IMR-90 (cell line): ENCODE measurements at places on chromosomes 5 and 9. TPM values are rescaled to one million over a fixed set of nuclear protein-coding genes. Genes with fewer than 3 reads are reported as not detected.
A peak's percentile ranks its signal among the peaks of the same experiment; 100 is the strongest.

GRCh38 chr5:59099270-59099994 lies 516.6 kb downstream of the RAB3C start:
- DNase-seq: peak; percentile 96

GRCh38 chr9:93677641-93678136 lies 101.3 kb downstream of the PHF2 start:
- no peak for DNase-seq

TNFSF15 gene
- under 0.01 and 0.18 TPM in 2 replicates for total RNA-seq

EIF4E1B gene
- total RNA-seq: not detected in 2 replicates

HAVCR2 gene
- total RNA-seq: under 0.01 TPM in 2 replicates

HSPB3 gene
- total RNA-seq: 0.54 TPM in 1 of 2 replicates, not detected in the other

- no peak for DNase-seq
Measured at GRCh38 chr9:130120299-130120587, 52.0 kb upstream of the NCS1 start.

DNA sequence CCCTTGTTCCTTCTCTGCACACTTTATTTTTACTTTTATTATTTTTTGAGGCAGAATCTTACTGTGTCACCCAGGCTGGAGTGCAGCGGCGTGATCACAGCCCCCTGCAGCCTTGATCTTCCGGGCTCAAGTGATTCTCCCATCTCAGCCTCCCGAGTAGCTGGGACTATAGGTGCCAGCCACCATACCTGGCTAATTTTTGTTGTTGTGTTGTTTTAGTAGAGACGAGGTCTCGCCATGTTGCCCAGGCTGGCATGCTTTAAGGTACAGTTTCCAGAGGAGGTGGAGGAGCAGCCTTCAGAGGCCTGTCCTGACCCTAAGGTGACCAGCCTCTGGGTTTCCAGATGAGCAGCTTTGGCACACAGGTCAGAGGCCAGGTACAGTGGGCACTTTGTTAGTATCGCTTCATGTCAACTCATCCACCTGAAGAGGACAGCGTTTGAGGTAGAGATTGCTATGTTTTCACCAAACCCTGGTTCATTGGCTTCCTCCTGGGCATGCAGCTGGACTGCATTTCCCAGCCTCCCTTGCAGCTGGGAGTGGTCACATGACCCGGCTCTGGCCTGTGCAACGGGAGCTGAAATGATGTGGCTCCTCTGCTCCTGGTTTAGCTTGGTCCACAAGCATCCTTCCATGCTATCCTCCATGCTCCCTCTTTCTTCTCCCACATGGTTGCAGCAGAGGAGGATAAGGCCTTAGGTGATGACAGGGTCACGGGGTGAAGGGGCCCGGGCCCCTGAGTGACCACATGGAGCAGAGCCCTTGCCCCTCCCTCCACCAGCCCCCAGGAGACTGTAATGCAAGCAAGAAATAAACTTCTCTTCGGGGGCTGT lies 139.3 kb upstream of the IER5L start:
- peak; percentile 45 for DNase-seq

DNA sequence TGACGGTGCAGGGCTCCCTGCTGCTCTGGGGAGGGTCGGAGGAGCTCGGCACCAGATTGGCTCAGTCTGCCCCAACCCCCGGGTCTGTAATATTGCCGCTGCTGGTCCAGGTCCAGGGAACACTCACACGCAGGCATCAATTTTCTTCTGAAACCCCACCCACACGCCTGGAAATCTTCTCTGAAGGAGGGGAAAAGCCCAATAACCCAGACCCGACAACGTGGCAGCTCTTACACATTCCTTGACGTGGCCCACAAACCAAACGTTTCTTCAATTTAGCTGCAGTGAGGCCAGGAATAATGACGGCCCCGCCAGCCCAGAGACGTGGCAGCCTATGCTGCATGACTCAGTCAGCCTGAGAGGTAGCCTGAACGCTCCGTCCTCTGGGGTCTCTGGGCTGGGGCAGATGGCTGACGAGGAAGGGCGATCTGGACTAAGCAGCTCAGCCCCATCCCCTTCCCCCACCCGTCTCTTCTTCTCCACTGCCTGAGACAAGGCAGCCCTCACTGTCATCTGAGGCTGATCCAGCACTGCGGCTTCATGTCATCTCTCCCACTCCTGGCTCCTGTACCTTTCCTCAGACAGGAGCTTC lies 9.9 kb upstream of the SPARC start:
- DNase-seq: peak; percentile 99

GOLGA2 gene
- total RNA-seq: 118 TPM in 2 replicates

DNA sequence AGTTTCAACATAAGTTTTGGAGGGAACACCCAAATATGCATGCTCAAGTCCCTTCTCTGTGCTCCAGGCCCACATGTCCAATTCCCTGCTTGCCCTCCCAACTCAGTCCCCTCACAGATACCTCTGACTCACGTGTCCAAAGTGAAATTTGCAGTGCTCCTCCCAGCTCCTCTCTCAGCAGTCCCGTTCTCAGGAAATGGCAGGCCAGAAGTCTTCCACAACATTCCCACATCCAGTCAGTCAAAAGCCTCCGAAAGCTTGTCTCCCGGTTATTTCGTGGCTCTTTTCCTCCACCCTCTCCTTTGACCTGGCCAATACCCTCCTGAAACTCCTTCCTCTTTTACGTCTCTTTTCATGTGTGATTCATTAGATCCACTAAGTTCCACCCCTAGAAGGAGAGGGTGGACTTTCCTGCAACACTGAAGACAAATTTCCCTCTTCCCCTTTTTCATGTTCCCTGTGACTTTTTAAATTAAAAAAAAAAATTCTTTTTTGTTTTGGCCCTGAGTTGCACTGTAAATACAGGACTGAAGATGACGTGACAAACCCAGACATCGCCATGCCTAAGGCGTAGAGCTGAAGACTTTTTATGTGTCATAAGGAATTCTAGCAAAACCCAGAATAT lies 12.8 kb upstream of the MGAT1 start:
- DNase-seq: no peak

DNA sequence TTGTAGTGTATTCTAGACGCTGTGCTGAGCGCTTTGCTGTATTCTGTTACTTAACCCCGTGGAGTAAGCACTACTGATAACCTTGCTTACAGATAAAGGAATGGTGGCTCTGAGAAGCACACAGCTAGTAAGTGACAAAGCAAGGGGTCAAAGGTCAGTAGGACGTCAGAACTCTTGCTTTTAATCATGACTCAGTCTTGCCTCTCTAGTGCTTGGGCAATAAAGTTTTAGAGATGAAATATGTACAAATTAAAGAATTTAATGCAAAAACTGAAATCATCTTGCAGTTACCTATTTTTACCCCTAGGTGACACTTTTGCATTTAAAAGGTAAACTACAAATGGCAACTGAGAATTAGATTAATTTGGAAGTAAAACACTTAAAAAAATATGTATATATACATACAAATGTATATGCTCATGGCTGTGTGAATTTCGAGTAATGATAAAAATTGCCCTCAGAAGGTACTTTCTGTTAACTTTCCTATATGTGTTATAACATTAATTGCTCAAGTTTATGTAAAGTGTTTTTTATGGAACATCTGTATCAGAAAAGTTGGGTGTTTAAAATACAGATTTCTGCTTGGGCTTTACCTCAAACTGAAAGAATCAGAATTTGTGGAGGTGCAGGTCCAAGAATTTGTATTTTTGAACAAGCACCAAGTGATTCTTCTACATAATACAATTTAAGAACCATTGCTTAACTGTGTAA lies 175.1 kb upstream of the DAB2 start:
- DNase-seq: peak; percentile 72

SLC34A3 gene
- total RNA-seq: not detected in 2 replicates

- DNase-seq: no peak
Measured at GRCh38 chr9:116539549-116539948, 147.6 kb upstream of the TRIM32 start.

DNA sequence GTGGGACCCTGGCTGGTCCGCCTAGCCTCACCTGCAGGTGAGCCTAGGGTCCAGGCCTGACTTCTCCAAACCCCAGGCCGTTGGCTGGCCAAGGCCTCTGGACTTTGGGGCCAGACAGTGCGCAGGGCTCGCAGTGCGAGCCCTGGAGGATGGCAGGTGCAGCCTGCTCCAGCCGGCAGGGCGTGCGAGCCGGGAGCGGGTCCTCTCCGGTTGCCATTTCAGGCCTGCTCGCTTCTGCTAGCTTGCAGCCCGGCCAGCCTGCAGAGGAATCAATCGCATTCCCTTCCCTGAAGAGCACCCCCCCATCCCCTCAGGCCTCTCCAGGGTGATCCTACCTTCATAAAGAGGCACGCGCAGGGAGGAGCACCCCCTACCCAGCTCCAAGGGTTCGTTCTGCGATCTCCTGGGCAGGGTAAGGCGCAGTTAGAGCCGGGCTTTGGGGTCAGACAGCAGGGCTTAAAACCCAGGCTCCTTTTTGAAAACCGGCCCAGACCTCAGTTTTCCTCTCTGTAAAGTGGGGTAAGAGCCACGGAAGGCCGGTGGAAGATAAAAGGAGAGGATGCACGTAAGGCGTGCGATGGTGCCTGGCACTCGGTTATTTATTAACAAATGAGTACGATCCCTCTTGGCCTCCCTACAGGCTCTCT lies 6.2 kb downstream of the BARHL1 start:
- no peak for DNase-seq

COL23A1 gene
- not detected in 2 replicates for total RNA-seq

DNA sequence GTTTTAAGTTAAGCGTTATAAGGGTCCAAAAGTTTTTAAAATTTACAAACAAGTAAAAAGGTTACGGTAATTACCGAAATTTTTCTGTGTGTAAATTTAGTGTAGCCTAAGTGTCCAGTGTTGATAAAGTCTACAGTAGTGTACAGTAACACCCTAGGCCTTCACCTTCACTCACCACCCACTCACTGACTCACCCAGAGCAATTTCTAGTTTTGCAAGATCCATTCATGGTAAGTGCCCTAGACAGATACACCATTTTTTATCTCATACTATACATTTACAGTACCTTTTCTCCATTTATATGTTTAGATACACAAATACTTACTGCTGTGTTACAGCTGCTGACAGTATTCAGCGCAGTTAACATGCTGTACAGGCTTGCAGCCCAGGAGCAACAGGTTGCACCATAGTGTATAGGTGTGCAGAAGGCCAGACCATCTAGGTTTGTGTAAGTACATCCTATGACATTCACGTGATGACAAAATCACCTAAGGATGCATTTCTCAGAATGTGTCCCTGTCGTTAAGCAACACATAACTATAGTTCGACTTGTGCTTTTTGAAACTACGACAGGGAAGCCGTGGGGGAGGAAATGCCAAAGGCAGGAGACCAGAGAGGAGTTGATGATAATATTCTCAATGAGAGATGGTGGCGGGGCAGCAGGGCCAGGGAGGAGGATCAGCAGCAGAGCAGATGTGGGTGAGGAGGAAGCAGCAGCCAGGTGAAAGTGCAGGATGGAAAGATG lies 48.6 kb downstream of the PSMB7 start:
- peak; percentile 82 for DNase-seq

NR4A3 gene
- 0.54 and 1.9 TPM in 2 replicates for total RNA-seq

DNA sequence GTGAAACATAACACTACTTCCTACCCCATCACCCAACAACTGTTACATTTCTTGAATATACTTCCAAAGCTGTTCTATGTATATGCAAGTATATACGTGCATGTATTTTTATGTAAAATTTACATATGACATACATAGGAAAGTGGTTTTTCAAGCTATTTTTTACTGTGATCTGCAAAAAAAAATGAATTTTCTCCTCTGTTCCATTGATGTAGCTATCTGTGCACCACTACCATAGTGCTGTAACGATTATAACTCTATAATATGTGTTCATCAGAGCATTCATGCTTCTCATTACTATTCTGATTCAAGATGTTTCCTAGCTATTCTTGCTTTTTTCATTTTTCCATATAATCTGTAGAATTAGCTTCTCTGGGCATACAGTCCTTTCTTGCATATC lies 164.0 kb downstream of the DEPDC1B start:
- no peak for DNase-seq

PDE6A gene
- total RNA-seq: not detected in 2 replicates
